NCI-H2107 (cell line): ENCODE measurements at places on chromosomes 16 and 17.

DNA sequence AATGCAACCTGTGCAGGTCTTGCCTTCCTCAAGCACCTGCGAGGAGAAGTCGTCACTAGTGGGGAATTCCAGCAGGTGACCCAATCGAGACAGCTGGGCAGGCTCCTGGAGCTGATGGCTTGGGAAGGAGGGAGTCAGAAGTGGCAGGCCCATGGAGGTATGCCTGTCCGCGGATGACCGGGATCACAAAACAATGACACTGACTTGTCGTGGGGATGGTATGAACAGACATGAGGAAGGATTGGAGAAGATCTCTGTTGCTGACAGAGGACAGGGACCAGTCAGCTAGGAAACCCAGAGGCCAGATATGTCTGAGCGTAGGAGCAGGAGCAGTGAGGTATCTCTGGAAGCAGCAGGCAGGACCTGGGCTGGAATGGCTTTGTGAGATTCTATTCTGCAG is 233.3 kb downstream of the SOX9 start:
- no peak for DNase-seq

DNA sequence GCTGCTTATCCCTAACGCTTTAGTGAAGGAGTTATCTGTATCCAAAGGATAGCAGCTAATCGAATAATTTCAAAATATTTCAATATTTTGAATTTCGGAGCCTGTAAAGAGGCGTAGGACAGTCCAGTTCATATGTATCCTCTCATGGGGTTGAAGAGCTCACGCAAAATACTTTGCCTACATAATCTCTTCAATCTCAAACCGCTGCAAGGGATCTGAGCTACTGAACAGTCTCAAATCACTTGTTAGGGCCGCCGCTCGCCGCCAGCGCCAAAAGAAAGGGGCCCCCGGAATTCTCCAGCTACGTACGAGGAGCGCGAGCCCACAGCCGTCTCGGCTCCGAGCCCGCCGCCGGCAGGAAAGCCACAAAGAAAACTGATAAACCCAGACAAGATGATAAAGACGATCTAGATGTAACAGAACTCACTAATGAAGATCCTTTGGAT is 601 bp upstream of the RFWD3 start:
- peak; percentile 2 for DNase-seq

GRCh38 chr17:12330456-12330855 is 309.8 kb downstream of the MAP2K4 start:
- no peak for DNase-seq

- no peak for DNase-seq
Measured at GRCh38 chr17:15255713-15256454, 9.2 kb downstream of the PMP22 start.

GRCh38 chr16:26976873-26977272 is 89.9 kb upstream of the C16orf82 start:
- DNase-seq = no peak

DNA sequence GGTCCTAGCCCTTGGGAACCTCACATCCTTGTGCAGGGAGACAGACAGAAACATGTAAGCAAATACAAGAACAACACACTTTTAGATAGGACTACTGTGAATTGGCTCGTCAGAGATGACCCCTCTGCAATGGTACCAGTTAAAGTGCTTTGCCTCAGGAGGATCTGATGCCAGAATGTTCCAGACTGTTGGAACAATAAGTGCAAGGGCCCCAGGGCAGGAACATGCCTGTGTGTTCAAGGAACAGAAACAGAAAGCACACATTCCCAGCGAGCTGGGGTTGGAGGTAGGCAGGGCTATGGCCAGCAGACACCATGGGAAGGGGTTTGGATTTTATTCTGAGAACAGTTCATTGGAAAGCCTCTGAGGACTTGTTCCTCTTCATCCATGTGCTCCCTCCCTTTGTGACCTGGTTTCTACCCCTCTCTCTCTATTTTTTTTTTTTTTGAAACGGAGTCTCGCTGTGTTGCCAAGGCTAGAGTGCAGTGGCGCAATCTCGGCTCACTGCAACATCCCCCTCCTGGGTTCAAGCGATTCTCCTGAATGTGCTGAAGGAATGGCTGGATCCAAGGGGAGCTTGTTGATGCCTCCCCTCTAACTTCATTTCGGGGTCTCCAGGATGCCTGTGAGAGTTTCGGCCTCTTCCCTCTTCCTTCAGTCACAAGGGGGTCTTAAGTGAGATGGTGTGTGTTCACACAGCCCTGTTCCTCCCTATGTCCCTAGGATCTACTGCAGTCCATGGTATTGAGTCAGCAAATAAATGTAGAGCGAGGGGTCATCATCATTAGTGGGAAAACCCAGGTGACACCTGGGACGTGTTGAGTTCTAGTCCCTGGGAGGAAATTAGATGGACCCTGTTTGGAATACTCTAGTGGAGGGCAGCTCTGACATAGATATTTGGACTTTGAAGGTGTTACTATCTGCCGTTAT is 6.4 kb downstream of the STAT5A start:
- DNase-seq = no peak

GRCh38 chr16:83704656-83705055 is 103.1 kb upstream of the HSBP1 start:
- no peak for DNase-seq

DNA sequence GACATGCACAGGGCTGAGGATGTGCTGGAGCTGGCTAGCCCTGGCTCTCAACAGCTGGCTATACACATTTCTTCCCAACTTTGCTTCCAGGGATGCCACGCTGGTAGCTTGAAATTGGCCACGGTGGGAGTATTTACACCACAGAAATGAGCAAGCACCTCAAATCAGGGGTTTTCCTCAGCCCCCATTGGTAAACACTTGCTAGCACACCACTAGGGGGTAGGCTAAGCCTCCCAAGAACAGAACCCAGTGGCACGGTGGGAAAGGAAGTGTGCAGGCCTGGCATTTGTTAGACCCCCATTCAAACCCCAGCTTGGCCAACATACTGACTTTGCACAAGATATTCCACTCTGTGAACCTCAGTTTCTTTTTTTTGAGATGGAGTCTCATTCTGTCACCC is 12.9 kb downstream of the DRC3 start:
- DNase-seq = no peak

DNA sequence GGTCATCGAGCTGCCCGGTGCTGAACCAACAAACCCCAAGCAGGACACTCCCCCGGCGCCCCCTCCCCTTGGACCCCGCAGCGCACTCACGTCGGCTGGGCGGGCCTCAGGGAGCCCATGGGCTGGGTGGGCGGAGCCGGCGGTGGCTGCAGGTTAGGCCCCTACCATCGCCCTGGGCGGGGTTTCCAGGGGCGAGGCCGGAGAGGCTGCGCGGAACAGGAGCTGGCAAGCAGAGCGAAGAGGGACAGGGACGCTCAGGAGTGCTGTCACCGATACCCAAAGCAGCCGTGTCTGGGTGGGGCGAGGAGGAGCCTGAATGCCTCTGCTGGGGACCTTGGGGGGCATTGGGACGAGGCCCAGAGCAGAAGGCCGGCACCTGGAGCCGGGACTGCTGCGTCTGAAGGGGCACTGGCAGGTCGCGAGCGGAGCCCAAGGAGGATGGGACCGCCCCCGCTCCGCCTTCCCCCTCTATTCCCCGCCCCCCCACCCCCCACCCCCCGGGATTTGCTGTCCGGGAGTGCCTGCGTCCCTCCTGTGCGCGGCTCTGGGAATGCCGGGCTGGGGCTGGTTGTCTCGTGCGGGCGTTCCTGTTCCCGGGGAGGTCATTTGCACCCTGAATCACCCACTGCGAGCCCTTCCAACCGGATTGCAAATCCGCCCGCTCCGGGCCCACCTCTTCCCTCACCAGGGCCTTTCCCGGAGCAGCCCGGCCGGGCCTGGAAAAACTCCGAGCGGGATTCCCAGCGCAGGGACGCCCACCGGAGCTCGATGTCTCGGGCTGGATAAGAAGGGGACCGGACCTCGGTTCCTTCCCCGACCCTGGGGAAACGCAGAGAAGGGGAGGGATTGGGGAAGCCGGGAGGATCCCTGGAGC is 902 bp downstream of the ARHGAP27 start:
- DNase-seq = no peak

DNA sequence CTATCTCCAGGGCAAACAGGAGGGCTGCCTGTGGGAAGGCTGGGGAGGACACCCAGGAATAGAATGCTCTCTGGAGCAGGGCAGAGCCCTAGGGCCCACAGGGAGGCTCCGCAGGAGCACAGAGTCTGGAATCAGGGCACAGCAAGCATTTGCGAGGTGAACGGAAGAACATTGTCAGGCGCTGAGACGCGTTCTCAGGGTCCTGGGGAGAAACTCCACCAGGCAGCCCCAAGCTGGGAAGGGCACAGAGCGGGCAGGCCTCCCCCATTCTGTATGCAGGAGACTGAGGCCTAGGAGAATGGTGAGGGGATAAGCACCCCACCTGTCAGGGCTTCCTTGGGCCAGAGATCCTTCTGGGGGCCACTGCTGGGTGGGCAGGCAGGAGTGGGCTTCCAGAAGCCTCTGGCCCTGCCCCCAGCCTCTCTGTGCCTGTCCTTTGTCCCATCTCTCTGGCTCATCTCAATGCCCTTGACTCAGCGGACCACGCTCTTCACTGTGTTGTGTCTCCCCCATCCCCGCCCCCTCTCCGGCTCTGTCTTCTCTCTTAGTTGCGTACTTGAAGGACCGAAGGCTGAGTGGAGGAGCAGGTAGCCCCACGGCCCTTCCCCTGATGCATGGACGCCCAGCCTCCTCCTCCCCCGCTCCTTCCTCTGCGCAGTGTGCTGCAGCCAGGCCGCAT is 5.1 kb upstream of the SETD6 start:
- no peak for DNase-seq

DNA sequence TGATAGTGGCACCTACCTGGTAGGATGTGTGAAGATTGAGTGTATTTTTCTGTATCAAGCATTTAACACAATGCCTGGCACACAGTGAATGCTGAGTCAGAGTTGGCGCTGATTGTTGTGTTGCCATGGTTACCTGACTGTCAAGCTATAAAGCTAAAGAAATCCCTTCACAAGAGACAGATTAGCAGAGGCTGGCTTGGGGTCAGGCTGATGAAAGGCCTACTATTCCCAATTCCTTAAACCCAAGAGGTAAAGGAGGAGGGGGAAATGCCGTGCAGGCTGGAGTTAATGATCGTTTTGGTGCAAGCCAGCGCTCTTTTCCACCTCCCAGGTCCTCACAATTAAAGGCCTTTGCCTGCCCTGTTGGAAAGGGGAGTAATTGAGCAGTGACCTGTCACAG is 5.9 kb downstream of the CLEC19A start:
- no peak for DNase-seq
